ENCODE measurements at places on chromosomes 7 and 10.

- DNase-seq, result no peak
Observed at GRCh38 chr10:102546606-102547320, 43.0 kb downstream of the SUFU start.

GRCh38 chr10:116185199-116185867 is 87.7 kb downstream of the GFRA1 start:
- DNase-seq, result no peak

- no peak for DNase-seq
Observed at GRCh38 chr7:92696584-92696983, 106.4 kb upstream of the FAM133B start.

GRCh38 chr7:762885-763284 is 35.8 kb upstream of the PRKAR1B start:
- no peak for DNase-seq

DNA sequence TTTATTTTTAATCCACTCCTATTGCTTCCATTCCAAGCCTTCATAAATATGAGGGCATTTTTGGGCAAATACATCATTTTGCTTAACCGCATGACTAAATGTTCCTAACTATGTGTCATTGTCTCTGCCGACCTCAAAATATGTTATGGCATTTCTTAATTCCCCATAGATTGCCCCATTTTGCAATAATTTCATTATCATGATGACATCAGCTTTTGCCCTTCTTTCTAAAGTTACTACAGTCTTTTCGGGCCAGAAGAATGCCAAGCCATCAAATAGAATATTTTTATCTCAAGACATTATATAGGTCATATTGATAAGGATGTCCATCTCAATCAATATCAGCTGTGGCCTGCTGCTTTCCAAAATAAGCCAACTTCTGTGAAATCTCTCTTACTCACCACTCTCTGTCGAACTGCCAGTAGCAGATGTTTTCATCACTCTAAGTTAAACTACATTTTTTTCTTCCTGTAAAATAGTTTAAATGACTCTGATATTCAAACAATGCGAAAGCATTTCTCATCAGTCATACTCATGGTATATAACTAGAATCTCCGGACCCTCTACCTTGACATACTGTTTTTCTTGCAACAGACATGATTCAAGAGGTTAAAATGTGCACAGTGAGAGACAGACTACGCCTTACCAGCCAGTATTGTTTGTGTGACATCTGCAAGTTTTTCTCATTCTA is 1254.6 kb upstream of the CELF2 start:
- no peak for DNase-seq

DNA sequence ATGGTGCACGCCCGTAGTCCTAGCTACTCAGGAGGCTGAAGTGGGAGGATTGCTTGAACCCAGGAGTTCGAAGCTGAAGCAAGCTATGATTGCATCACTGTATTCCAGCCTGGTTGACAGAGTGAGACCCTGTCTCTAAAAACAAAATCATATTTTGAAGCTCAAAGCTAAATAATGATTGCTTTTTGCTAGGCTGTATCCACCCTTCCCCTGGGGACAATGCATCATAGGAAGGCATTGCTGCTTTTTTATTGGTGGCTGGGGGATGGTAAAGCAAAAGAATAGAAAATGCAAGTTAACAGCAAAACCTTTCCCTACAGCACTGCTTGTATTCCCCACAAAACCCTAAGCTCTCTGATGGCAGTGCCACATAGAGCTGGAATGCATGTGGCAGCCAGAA is 107.5 kb upstream of the WAC start:
- no peak for DNase-seq

- DNase-seq, result no peak
Observed at GRCh38 chr7:15326044-15326644, 235.7 kb downstream of the AGMO start.

GRCh38 chr10:95196046-95196445 is 2.0 kb downstream of the ACSM6 start:
- DNase-seq, result no peak

DNA sequence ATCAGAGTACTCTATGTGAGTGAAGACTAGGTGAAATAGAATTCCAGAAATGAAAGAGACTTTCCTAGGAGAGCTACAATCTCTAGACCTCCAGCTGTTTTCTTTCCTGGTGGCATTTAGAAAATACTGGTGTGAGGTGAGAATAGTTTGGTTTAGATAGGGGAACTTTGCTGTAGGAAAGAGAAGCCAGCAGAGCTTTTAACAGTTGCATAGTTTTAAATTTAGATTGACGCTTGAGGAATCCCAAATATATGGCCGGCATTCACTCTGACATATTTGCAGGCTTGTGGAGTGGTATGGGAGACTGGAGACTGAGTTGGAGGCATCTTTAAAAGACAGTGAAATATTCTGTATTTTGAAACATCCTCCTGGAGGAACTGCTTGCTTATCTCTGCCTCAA is 94.3 kb upstream of the ETV1 start:
- DNase-seq, result no peak

- DNase-seq, result no peak
Observed at GRCh38 chr7:16978358-16979244, 96.8 kb upstream of the AGR3 start.

- peak; percentile 57 for DNase-seq
Observed at GRCh38 chr7:19117091-19117869, at the start of gene TWIST1. Gene TWIST1 (minus strand): TSS chr7:19117636. CDS start chr7:19117321, 315 bp downstream.

DNA sequence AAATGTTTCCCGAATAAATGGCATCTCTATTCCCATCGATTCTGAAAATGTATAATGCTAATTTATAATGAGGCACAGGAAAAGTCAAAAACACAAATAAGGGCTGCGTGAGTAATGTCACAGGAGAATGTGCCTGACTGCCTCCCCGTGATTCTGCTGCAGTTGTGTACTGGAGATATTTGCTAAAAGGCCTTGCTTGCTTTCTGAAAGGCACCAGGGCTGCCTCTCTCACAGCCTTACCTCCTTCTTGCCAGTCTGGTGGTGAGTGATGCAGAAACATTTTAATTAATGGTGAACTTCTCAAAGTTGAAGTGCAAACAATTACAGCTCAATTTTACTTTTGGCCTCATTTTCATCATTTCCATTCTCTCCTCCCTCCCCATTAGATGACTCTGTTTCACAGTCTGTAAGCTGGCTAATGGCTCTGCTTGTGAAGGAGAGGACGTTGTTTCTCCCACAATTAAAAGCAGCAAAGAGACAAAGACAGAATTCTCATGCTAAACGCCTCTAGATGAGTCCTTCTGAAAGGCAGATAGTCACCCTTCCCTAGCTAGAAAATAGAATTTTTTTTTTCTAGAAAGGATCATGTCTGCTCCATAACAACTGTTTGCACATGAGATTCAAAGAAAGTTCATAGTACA is 377.6 kb downstream of the MDFIC start:
- DNase-seq, result no peak

- DNase-seq, result no peak
Observed at GRCh38 chr7:108099713-108100112, 30.4 kb downstream of the LAMB4 start.

GRCh38 chr10:18456984-18457383 is 194.4 kb downstream of the NSUN6 start:
- no peak for DNase-seq

DNA sequence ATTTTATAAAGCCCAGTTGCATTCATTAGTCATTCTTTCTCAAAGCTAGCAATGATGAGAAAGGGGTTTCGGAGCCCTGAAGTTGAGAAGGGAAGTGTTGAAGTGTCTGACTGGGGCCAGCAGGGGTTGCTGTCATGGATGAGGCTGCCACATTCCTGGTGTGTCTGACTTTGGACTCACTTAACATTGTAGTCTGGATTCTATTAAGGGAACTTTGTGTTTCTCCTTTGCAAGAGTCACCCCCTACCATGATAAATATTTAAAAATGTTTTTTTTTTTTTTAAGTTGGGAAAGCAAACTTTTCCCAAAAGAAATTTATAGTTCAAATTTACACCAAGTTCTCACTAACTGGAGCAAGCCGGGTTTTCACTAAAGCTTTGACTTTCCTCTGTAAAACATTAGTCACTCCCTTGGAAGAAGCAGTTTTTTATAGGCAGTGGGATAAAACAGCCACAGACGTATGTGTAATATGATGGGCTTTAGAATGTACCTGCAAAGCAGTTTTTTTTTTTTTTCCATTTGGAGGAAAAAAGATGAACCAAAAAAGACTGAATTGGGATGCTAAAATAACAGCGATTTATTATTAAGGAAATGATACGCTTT is 243.6 kb downstream of the TWIST1 start:
- no peak for DNase-seq

GRCh38 chr10:38025283-38025682 is 14.8 kb downstream of the ZNF33A start:
- no peak for DNase-seq

GRCh38 chr10:101613646-101614045 is 25.5 kb downstream of the DPCD start:
- no peak for DNase-seq

DNA sequence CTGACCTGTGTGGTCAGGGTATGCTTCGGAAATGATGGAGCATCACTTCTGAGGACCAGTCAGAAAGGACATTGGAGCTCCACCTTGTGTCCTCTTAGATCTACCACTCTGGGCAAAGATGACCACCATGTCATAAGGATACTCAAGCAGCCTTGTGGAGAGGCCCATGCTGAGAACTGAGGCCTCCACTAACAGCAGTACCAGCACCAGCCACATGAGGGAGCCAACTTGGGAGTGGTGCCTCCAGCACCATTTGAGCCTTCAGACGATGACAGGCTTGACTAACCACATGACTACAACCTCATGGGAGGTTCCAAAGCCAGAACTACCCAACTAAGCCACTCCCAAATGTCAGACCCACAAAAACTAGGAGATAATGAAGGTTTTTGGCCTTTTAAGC is 116.0 kb downstream of the NPTX2 start:
- no peak for DNase-seq

DNA sequence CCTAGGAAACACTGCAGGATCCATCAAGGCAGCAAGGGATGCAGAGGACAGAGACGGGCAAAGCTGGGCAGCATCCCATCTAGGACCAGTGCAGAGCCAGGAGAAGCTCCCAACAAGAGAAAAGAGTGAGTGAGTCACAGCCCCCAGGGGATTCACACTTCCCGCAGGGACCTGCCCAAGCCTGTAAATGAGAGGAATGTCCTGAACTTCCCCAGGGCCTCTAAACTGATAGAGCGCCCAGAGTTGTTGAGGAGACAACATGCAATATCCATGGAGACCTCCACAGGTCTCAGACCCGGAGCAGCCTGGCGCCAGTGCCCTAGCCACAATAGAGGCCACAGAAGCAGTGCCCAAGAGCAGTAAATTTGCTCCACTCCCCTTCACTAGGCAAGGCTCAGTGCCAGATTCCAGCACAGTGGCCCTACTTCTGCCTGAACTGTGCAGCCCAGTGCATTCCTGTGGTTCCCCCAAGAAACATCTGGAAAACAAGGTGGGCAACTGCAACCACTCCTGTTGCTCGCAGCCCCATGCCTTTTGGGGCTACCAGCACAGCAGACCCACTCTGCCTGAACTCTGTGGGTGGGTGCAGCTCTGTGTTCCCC is 567.5 kb downstream of the POM121L12 start:
- no peak for DNase-seq

DNA sequence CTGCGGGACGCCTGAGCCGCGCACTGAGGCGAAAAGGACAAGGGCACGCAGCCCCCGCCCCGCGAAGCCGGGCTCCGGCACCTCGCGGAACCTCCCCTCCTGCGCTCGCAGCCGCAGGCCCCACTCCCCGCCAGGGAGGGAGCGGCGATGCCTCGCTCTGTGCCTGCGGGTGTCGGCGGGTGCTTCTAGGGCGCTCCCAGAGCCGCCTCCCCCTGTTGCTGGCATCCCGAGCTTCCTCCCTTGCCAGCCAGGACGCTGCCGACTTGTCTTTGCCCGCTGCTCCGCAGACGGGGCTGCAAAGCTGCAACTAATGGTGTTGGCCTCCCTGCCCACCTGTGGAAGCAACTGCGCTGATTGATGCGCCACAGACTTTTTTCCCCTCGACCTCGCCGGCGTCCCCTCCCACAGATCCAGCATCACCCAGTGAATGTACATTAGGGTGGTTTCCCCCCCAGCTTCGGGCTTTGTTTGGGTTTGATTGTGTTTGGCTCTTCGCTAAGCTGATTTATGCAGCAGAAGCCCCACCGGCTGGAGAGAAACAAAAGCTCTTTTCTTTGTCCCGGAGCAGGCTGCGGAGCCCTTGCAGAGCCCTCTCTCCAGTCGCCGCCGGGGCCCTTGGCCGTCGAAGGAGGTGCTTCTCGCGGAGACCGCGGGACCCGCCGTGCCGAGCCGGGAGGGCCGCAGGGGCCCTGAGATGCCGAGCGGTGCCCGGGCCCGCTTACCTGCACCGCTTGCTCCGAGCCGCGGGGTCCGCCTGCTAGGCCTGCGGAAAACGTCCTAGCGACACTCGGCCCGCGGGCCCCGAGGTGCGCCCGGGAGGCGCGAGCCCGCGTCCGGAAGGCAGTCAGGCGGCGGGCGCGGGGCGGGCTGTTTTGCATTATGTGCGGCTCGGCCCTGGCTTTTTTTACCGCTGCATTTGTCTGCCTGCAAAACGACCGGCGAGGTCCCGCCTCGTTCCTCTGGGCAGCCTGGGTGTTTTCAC is 519 bp downstream of the ITGB8 start:
- peak; percentile 17 for DNase-seq

GRCh38 chr7:30887464-30887872 is 24.2 kb upstream of the AQP1 start:
- no peak for DNase-seq

GRCh38 chr10:17171141-17171641 is 30.3 kb downstream of the TRDMT1 start:
- DNase-seq, result no peak

GRCh38 chr7:135447748-135448147 is 62.2 kb downstream of the CNOT4 start:
- DNase-seq, result no peak

- no peak for DNase-seq
Observed at GRCh38 chr10:113175756-113176651, 226.0 kb downstream of the TCF7L2 start.

DNA sequence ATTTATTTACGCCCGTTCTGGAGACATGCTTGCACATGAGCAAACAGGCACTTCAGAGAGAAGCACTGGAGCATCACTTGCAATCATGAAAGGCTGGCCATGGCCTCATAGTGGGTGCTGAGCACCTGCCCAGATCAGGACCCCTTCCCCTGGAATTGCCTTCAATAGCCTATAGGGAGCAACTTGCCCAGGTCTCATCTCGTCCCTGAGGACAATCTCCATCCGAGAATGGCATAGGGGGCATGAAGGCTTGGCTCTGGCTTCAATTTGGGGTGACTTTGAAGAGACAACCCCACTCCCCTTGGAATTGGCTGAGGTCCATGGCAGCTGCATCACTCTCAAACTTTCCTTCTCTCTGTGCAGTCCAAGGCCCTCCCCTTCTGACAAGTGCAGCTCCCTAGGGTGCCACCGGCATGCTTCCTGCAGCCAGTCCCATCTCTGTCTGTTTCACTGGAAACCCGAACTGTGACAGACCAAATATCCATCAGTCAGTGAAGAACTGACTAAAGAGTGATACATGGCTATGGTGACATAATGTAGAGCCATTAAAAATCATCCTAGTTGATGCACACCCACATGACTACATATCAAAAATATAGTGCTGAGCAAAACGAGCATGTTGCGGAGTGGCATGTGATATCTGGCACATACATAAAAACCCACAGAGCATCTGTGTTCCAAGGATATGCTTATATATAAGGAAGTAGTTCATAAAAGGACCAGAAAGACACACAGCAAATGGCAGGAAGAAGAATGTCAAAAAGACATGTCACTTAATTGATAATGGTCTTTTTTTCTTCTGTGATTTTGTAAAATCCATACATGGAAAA is 12.4 kb downstream of the GDF2 start:
- DNase-seq, result no peak
